ENCODE measurements at places on chromosomes 3 and 15. TPM values are rescaled to one million over a fixed set of nuclear protein-coding genes. Genes with fewer than 3 reads are reported as not detected.

Gene BNC1
- not detected for total RNA-seq

Gene ST8SIA2
- 3.2 TPM for total RNA-seq

DNA sequence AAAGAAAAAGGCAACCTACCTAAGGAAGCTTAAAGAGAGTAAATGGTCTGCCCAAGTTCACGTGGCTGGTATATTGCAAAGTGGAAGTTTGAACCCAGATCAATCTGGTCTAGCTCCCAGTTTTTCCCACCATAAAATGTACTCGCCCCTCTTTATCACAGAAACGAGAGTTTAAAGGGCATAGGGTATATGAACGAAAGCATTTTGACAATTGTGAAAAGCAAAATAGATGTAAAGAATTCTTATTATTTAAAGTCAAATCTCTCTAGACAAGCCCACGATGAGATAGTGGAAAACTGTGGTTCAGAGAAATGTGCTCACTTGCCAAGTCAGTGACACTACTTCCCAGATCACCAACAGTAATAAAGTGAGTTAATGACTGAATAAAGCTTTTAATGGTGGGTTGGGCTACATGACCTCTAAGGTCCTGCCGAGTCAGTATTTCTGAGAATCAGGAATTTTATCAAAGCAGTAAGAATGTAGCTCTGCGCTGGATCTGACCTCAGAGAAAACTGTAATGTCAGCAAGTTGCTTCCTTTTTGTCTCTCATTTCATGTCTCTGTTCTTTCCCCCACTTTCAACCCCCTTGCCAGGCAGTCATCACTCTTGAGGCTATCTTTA is 23.3 kb upstream of the NEO1 start:
- H3K36me3 ChIP-seq, result no peaks in the 10 kb centered on the region
- H3K27me3 ChIP-seq, result no peaks in the 10 kb centered on the region
- no peak overlapping the region for H3K27ac ChIP-seq
- H3K4me1 ChIP-seq, result no peaks in the 10 kb centered on the region
- no peak for DNase-seq
- no peak overlapping the region for H3K4me3 ChIP-seq

DNA sequence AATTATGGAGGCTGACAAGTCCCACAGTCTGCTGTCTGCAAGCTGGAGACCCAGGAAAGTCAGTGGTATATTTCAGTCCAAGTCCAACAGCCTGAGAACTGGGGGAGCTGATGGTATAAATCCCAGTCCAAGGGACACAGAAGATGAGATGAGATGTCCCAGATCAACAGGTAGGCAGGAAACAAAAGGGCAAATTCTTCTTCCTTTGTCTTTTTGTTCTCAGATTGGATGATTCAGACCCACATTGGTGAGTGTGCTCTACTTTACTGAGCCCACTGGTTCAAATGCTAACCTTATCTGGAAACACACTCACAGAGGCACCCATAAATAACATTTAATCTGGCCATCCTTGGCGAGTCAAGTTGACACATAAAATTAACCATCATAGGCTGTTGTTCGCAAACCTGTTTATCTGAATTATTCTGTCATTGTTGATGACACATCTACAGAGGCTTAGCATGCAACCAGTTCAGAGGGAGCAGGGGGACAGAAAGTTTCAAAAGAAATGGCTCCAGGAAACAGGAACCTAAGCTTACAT is 62.7 kb upstream of the ITGA11 start:
- H3K27ac ChIP-seq, result no peak overlapping the region
- H3K4me1 ChIP-seq, result no peaks in the 10 kb centered on the region
- H3K27me3 ChIP-seq, result no peaks in the 10 kb centered on the region
- no peak for DNase-seq
- H3K4me3 ChIP-seq, result no peak overlapping the region

DNA sequence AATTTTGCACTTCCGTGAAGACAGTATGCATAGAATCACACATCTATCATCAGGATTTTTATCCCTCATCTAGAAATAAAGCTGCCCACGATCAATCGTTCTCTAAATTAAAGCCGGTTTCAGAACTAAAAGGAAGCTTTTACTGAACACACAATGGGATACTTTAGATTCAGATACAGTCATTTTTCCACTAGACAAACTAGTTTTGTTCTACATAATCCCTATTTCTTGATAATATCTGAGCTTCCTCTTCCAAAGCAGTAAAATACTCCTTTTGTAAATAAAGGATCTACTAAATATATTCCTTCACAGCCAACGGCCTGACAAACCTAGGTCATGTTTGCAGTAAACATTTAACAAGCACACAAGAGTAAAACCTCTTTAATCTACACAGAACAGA is 2.0 kb upstream of the GANC start:
- no peak overlapping the region for H3K27ac ChIP-seq
- peaks cover 4% of the 10 kb centered on the region for H3K4me1 ChIP-seq
- peaks cover 38% of the 10 kb centered on the region for H3K36me3 ChIP-seq
- H3K4me3 ChIP-seq, result no peak overlapping the region

DNA sequence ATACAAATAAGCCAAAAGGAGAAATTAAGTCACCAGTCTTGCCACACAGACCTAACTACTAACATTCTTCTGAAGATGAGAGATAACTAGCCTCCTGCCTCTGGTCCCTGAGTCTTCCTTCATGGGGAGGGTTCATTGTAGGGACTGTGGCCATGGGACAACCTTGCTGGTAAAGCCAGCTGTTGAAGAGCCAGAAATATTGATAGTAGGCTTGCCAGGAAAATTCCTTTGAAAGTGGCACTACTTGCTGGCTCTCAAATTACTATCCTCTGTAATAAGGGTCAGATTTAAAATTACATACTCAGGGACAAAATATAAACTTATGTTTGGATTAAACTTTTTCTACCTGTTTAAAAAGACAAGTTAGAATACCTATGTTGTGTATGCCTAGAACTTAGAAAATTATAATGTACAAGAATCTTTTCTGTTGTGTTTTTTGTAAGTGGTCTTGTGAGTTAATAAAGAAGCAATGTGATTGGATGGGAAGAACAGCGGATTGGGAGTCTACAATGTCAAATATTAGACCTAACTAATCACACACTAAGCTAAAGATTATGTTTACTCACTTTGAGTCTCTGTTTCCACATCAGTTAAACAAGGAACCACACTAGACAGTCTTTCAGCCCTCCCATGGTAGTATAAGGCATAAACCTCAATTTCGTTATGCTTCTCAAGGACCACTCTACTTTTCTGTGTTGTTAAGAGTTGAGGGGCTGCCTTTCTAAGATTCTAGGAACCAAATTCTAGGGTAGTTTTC is 60.0 kb upstream of the TRIM71 start:
- H3K27me3 ChIP-seq, result no peaks in the 10 kb centered on the region
- DNase-seq, result no peak
- H3K36me3 ChIP-seq, result peaks cover 33% of the 10 kb centered on the region
- no peaks in the 10 kb centered on the region for H3K4me1 ChIP-seq
- H3K27ac ChIP-seq, result no peak overlapping the region

Data from H9 (cell line).